RCC 7860 (cell line): ENCODE measurements at places on chromosomes 4 and X.

GRCh38 chr4:25154594-25155265 is 5.5 kb downstream of the SEPSECS start:
- DNase-seq, result no peak

GRCh38 chrX:133610056-133610455 is 194.8 kb upstream of the GPC4 start:
- no peak for DNase-seq

GRCh38 chrX:19578956-19579355 is 63.6 kb upstream of the MAP3K15 start:
- DNase-seq, result no peak

GRCh38 chr4:71237641-71238040 is 101.2 kb upstream of the SLC4A4 start:
- DNase-seq, result no peak

DNA sequence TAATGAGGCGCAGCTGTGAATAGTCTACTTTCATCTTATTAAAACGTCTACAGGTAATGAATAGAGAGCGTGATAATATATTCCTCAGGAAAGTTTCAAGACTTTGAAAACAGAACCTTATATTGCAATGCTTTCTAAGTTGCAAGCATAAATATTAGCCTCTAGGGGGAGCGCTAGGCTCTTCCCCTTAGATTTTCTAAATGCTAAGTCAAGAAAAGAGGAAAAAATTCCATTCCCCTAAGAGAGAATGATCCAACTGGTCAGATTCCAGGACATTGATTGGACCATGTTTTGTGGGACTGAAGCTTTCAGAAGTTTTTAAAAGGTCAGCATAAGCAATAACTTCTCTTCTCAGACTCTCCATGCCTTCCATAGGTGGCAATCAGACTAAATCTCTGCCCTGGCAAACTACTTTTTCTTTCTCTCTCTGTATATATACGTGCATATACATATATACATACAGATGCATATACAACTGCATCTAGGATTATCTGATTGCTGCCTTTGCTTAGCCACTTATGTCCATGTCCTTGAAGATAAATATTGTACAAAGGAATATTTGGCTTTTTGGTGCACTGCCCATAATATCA is 492.9 kb downstream of the INPP4B start:
- peak; percentile 34 for DNase-seq

DNA sequence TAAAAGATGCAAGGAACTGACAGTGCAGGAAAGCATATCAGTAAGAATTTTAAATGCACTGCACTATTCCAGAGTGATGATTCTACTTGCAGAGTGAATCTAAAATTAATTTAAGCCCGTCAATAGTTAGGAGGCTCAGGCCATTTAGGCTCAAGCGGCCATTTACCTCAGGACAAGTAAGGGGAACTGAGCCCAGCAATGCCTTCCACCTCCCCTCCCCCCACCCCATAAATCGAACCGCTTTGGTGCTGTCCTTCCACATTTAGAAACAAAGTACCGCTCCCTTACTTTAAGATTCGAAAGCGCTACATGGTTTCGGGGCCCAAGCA is 665 bp downstream of the RBM41 start:
- no peak for DNase-seq

- no peak for DNase-seq
Observed at GRCh38 chrX:103779141-103779789, 2.6 kb downstream of the PLP1 start.
